ENCODE measurements at places on chromosomes 2 and 18.

GRCh38 chr2:29215739-29216608 is 100.8 kb downstream of the CLIP4 start:
- DNase-seq = no peak

- no peak for DNase-seq
These were observed 21.5 kb upstream of the RBFA start for GRCh38 chr18:80012714-80013113.

DNA sequence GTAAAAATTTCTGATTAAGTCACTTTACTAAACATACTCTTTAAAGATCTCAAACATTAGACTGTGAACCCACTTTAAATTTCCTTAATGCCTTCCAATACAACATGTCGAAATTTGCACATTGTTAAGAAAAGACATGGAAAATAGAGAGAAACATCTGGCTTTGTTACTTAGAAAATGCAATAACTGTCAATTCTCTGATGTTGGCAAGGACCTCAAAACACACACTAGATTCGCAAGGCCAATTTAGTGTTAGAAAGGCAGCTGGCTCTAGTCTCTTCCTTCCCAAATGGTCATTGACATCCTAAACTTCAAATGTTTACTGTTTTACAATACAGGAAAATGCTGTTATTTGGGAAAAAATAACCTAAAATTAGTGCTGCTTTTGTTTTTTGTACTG is 110.6 kb downstream of the UPP2 start:
- DNase-seq = no peak

DNA sequence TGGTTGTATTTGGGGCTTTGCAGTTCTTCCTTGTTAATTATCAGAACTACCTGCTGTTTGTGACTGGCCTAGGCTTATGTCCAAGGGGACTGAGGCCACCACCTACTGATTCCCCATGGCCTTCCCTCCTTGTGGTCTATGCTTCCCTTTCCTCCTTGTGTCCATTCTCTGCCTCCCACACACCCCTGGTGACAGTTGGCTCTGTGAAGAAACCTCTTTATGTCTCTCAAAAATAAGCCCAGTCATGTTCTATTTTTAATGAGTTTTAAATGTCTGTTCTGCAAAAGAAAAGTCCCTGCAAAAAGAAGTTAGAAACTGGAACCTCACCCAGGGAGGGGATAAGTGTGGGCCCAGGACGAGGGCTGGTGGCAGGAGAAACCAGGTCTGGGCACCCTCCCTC is 105.0 kb downstream of the SMC6 start:
- DNase-seq = no peak

- DNase-seq = peak; percentile 26
These were observed 127.6 kb upstream of the LYPD1 start for GRCh38 chr2:132797556-132797955.

DNA sequence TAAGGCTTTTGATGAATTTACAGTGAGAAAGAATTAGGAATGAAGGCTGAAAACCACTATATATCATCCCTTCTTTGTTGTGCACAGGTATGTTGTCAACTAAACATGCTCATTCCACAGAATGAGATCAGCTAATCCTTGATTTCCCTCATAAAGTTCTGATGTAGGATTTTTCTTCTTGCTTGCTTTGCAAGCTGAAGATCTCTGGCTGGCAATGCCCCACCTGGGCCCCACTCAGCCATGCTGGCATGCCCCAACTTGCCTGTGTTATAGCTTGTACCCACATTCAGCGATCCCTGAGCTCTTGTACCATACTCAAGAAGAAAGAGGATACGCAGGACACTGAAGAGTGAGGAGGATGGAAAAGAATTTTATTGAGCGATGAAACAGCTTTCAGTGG is 18.0 kb upstream of the SERPINB11 start:
- no peak for DNase-seq

DNA sequence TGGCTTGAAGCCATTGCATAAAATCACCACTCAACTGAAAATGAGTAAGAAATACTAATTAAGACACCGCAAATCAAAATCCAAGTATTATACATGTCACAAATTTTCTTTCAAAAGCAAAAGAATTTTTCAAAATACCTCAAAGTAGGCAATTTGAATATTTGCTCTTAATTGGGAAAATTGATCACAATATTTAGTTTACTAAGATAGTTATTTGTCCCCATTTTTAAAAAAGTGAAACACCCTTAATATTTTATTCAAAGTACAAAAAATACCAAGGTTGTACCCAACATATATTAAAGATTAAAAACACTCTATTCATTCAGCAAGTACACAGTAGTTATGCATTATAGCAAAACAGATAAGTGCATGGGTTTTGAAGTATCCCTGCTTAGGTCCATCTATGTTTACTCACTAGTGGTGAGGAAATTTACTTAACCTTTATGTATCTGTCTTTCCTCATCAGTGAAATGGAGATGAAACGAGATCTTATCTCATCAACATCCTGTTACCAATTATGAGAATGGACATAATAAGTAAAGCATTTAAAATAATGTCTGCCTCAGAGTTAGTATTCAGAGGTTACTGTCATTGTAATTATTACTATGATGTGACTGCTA is 35.1 kb downstream of the VPS54 start:
- DNase-seq = no peak

GRCh38 chr2:138237667-138238384 is 263.7 kb upstream of the SPOPL start:
- no peak for DNase-seq

DNA sequence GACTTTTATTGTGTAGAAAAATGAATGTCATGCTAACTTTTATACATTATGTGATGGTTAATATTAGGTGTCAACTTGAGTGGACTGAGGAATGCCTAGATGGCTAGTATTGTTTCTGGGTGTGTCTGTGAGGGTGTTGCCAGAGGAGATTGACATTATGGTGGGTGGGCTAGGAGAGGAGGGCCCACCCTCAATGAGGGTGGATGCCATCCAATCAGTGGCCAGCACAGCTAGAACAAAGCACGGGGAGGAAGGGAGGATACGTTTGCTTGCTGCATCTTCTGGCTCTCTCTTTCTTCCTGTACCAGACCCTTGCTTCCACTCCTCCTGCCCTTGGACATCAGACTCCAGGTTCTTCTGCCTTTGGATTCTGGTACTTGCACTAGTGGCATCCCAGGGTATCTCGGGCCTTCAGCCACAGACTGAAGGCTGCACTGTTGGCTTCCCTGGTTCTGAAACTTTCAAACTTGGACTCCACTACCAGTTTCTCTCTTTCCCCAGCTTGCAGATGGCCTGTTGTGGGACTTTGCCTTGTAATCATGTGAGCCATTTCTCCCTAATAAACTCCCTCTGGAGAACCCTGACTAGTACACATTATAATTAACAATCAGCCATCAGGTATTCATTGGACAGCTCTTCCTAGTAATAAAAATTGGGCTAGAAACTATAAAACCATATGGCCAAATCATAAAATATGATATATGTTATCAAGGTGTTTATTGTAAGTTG is 31.7 kb upstream of the ZCCHC2 start:
- DNase-seq = no peak

DNA sequence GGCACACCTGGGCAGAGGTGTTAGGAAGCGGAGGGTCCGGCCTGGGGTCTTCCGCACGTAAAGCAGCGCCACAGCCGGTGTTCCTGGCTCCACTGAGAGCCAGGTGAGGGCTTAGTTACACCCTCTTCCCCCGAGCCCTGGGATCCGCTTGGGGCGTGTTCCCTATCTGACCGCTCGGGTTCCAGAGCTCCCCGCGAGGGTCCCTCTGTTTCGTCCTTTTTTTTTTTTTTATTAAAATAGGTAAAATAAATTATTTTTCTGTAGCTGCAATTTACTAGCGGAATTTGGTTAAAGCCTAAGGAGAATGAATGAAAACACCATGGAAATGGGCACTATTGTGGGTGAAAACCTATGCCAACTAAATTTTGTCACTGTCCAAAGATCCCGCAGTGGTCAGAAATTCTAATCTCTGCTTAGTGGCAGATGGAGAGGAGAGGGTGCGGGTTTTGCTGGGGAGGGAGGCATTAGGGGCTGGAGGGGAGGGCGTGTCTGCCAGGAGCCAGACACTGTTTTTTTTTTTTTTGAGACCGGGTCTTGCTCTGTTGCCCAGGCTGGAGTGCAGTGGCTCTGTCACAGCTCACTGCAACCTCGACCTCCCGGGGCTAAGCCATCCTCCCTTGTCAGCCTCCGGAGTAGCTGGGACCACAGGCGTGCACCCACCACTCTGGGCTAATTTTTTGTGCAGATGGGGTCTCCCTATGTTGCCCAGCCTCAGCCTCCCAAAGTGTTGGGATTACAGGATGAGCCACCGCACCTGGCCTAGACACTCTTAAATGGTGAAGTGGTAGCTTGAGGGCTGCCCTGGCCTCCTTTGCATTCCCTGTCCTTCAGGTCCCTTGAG is 834 bp downstream of the PDCL3 start:
- no peak for DNase-seq

- DNase-seq = no peak
These were observed 348.7 kb downstream of the ARHGAP15 start for GRCh38 chr2:143477714-143478443.

- DNase-seq = no peak
These were observed 206.2 kb downstream of the RTP5 start for GRCh38 chr2:242075696-242076095.

- DNase-seq = no peak
These were observed 474.2 kb downstream of the PIK3C3 start for GRCh38 chr18:42429196-42429595.

DNA sequence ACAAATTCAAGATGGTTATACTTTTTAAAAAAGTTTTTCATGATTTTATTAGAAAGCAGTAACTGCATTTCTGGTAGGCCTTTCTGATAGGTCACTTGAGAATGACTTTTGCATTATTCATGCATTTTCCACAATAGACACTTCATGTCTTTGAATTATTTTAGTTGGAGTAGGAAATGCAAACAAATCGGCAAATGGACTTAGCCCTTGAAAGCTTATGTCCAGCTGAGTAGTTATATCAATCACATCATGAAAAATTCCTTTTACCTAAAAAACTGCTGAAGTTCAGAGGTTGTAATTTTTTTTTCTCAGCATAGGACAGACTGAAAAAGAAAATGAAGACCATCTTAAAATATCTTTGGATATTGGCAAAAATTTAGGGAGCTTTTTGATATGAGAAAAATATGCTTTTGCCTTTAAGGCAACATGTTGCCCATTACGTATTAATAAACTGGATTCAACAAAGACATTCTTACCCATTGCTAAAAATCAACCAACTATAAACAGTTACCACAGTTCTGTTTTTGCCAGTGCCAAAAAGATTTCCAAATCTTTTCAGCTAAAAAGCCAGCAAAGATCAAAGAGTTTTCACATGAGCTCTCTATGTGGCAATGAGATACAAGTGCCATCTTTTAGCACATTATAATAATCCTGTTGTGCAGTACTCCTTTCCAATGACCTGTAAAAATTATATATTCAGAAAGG is 45.5 kb upstream of the FRZB start:
- DNase-seq = no peak

DNA sequence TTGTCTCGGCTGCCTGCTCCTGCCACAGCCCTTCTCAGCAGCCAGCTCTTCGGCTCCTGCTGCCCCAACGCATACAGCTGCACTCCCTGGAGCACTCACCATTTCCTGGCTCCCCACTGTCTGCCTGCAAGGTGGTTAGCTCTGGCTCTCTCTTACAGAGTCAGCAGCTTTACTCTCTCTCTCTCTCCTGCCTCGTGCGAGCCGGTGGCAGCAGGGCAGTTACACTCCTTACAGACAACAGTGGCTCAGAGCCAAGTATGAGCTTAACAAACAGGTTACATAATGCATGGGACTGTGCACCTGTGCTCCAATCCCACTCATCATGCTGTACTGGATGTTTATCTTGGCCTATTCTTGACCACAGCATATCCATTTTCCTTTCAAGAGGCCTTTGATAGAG is 47.4 kb upstream of the DNAJC10 start:
- no peak for DNase-seq

DNA sequence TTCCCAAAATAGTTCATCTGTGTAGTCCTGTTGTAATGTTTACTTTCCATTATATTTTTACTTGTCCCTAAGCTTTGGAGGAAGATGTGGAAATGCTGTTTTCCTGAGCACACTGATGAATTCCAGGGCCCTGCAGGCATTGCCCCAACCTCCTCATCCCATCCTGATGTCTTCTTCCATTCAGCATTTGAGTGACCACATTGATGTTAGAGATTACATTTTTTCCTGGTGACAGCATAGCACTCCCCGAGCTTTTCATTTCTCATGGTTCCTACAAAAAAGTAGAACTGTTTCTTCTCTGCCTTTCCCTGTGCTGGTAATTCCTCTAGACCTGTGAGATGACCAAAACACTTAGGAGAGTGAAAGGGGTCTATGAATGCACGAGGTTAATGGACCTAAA is 4.8 kb downstream of the IL36A start:
- no peak for DNase-seq

DNA sequence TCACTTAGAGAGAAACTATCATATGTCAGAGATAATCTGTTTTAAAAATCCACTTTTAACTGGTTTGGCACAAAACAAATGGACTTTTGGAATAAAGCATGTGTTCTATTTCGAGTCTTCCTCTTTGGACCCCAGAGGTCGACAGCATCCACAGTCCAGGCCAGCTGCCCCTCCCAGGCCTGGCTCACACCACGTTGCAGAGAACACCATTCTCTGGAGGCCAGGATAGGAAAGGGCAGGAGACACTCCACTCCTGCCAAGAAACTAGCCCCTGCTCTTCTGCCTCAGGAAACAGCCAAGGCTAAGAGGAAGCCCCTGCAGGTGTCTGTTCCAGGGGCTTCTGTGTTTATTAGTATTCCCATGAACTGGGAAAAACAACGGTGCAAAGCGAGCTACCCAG is 456.6 kb upstream of the ID2 start:
- no peak for DNase-seq

GRCh38 chr18:22136395-22136794 is 33.0 kb upstream of the GATA6 start:
- DNase-seq = no peak

- DNase-seq = no peak
These were observed 20.3 kb downstream of the ACTR3 start for GRCh38 chr2:113910110-113910717.

- no peak for DNase-seq
These were observed 61.8 kb downstream of the NRP2 start for GRCh38 chr2:205744074-205744591.

- no peak for DNase-seq
These were observed 33.9 kb downstream of the CD8B2 start for GRCh38 chr2:106521016-106521415.

GRCh38 chr2:43758739-43759138 is 15.1 kb upstream of the DYNC2LI1 start:
- no peak for DNase-seq

DNA sequence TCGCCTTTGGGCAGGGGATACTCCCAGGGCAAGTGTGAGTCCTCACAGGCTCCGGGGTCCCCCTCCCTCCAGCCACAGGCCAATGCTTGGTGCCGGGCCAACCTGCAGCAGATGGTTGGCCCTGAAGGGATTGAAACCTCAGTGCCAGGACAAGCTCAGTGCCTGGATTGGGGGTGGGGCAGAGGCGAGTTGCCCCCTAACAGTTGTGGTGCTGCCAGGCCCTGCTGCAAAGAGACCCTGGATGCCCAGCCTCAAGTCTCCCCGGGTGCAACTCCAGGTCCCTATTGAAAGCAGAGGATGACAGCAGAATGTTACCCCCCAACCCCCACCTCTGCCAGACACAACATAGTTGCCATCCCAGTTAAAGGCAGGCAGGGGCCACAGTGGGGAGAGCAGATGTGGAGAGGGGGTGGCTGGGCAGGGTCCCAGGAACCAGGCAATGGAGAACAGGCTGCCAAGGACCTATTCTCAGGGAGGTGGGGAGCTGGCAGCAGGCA is 9.5 kb upstream of the RNF103 start:
- no peak for DNase-seq
